ENCODE measurements at places on chromosomes 1 and 21.

DNA sequence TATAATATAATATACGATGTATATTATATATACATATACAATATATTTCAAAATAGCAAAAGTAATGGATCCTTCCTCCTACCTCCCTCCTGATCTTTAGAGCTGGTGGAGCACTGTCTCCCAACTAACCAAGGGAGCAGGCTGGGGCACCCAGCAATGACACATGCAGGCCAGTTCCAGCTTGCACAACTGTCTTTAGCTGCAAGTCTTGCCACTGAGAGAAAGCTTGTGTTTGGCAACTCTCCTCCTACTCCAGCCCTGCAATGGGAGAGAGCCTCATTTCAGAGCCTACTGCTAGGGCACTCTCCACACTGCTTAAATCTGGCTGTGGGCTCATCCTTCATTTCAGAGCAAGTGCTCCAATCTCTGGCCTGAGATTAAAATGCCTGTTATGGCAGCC lies 469.8 kb upstream of the OLFM3 start:
- DNase-seq, result no peak

DNA sequence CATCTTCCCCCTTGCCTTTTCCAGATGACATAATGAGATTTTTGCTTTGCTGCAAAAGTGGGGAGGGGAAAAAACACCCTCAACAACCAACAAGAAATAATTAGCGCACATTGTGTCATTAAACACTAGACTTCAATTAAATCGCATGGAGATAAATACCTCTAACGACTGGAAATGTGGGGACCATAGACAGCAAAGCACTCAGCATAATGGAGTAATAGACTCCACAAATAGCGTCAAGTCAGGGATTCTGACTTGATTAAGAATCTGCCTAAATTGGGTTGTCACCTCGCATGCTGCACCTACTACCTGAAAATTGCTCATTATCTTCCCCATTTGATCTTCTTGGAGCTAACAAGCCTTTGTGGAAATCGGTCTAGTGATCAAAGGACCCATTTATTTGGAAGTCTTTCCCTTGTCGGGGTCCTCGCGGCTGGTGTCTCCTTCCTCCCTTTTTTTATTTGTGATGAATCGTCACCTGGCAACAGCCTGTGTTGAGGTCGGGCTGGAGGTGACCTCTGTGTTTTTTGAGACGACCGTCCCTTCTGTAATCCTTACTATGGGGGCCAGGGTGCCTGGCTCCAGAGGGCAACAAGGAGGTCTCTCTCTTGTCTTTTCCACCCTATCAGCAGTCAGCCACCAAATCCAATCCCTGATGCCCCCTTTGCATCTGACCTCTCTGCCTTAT lies 75.3 kb upstream of the IGSF21 start:
- no peak for DNase-seq

GRCh38 chr1:59428828-59429227 lies 131.9 kb downstream of the FGGY start:
- DNase-seq, result no peak

DNA sequence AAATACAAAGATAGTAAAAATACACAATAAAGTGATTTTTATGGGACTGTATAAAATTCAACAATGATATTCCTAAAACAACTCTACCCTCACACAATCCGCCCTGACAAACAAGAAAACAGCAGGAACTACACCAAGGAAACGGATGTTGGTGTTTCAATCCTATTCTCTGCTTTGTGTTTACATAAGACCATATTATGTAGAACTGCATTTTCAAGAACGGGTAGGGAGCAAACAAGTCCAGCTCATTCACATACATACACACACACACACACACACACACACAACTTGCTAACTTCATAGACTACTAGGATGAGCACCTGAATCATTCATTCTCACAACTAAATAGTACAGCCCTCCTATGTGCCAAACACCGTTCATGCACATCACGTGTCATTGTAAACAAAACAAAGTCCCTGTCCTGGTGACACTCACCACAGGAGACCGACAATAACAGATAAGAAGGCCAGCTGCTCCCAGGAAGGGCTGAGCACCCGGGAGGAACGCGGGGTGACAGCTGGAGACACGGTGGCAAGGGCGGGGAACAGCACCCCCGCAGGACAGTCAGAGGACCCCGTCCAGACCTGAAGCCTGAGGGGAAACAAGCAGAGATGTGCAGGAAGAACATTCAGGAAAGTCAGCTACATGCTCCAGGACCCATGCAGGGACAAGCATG lies 43.0 kb downstream of the NPHP4 start:
- DNase-seq, result no peak

DNA sequence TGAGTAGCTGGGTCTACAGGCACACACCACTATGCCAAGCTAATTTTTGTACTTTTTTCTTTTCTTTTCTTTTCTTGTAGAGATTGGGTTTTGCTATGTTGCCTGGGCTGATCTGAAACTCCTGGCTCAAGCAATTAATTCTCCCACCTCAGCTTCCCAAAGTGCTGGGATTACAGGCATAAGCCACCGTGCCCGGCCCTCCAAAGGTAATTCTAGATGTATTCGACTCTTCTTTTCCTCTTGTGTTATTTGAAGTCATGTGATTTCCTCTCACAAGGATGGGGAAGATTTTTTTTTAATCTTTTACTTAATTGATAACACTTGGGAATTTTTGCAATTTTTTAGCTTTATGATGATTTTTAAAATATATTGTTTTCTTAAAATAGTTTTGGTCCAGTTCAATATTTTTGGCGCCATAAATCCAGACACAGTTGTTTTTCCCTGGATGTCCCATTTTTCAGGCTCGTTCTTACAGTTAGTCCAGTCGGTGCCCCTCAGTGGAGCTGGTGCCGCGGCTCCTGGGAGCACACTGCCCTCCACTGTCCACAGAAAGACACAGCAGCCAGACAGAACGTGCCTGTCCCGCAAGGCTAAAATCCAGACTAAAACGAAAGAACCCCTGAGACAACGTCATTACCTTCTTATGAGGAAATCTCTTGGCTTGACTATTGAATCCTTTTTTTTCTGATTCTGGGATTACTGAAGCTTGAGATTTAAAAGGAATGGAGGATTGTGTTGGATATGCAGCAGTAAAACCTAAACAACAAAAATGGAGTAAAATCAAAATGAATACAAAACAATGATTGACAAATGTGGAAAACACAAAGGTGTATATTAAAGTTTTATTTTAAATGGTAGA lies 22.4 kb downstream of the STPG1 start:
- peak; percentile 87 for DNase-seq

- DNase-seq, result no peak
Observed at GRCh38 chr1:20261095-20261494, 29.6 kb upstream of the VWA5B1 start.
